ENCODE measurements at places on chromosomes 6 and 20.

DNA sequence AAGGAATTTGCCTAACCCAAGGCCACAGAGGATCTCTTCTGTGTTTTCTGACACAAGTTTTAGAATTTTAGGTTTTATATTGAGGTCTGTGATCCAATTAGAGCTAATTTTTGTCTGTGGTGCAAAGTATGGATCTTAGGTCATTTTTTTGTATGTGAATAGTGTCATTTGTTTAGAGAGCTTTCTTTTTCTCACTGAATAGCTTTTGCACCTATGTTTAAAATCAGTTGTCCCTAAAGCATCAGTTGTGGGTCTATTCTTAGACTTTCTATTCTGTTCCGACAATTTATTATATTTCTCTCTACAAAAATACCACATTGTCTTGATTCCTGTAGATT, 341 bp upstream of the MCM9 start:
- DNase-seq: no peak

- DNase-seq: no peak
These were observed 53.9 kb downstream of the FAM120B start for GRCh38 chr6:170360476-170360875.

DNA sequence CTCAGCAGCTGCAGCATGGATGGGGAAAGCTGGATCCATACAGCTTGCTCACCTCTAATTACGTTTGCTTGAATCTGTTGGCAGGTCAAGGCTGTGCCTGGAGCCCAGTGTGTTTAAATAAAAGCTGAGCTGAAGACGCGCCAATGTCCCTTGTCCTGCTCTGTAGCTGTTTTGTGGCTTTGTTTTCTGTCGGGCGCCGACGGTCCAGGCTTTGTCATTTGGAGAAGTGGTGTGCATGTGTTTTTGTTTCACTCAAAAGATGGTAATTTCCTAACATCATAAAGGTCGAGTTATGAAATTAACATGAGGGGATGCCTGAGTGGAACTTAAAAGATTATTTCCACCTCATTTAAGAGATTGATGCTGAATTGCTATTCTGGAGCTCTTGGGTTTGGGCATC, 107.6 kb downstream of the SLC24A3 start:
- DNase-seq: no peak

- DNase-seq: no peak
These were observed 25.3 kb downstream of the ZNF217 start for GRCh38 chr20:53568351-53568750.

DNA sequence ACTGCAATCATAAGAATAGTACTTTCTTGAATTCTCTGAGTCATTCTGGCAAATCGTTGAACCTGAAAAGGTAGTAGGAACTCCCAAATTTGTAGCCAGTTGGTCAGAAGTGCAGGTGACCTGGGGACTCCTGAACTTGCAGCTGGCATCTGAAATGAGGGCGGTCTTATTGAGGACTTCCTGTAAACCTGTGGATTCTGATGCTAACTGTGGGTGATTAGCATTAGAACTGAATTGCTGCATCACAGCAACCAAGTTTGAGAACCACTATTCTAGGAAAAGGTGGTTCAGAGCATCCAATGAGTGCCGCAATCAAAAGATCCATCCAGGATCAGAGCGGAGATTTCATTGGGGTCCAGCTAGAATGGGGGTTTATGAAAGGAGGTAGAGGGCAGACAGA, 50.2 kb upstream of the UTRN start:
- DNase-seq: no peak

DNA sequence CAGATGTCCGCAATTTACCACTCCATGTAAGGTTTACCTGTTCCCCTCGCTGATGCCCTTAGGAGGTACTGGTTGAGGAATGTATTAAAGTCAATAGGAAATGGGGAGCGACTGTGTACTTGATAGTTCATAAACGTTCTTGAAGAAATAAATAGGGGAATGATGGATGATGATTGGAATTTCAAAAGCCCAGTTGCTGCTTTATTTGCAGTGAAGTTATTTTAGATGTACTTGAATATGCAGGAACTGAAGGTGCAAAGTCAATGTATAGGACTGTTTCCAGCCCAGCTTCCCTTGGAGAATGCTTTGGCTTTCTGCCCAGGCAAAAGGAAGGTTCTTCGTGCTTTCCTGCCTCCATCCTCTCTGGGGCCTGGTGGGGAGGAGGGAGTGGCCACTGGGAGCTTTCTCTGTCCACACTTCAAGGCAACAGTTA, 19.8 kb downstream of the ADGRF5 start:
- DNase-seq: no peak

DNA sequence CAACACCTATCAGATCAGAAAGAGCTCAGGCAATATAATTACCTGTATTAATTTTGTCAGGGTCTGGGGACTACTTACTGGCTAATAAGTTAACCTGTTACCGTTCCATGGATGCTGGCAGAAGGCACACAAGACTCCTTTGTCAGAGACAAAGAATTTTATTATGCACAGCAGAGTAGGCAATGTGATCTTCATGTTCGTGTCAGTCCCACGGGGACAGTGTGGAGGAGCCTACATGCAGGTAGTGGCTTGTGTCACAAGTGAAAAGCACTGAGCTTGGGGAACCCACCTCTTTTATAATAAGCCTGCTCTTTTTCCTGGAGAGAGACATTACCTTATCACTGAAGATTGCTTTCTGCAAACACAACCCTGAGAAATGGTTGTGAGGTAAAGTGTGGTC, 96.9 kb downstream of the CD164 start:
- DNase-seq: no peak

DNA sequence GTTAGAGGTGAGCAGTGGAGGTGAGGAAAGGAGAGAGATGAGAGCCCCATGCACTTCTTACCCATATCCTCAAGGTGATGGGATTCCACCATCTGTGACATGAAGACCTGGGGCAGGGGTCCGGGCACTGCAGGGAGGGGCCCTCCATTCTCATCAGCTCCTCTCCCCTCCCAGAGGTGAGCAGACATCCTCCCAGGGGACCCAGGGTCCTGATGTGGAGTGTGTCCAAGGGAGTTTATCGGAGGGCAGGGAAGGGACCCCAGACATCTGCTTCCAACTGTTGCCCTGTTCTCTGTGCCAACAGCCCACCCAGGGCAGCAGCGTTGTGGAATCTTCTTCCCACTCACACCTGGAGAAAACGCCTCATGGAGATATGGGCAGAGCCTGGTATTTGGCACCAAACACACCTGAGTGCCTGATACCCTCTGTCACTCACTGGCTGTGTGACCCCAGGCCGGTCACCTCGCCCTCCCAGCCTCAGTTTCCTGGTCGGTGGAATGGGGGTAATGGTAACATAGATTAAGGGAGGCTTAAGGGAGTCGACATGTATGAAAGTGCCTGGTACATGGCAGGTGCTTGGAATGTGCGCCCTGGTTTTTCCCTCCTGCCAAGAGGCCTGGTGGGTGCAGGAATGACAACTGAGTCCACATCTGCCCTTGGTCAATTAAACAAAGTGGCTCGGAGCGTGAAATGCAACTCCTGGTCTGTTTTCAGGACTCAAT, 227.9 kb downstream of the PREX1 start:
- DNase-seq: peak; percentile 12

GRCh38 chr6:48280035-48280620, 169.1 kb upstream of the PTCHD4 start:
- no peak for DNase-seq

DNA sequence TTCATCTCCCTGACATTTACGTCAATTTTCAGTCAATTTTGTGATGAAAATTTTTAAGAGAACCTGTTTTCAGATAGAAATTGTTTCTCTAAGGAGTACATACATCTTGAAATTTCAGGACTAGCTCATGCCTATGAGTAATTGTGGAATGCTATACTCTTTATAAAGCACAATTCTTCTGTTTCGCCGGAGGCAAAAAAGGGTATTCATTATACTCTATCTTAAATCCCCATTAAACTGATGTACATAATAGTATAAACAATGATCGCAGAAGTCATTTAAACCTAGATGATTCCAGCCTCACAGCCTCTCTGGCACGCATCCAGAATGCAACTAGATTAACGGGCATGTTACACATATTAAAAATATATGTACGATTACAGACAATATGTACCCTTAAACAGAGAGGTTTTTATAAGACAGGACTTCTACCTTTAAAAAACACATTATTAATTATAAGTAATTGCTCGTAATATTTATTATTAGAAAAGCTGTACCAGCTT, 62.6 kb downstream of the NRSN1 start:
- no peak for DNase-seq

DNA sequence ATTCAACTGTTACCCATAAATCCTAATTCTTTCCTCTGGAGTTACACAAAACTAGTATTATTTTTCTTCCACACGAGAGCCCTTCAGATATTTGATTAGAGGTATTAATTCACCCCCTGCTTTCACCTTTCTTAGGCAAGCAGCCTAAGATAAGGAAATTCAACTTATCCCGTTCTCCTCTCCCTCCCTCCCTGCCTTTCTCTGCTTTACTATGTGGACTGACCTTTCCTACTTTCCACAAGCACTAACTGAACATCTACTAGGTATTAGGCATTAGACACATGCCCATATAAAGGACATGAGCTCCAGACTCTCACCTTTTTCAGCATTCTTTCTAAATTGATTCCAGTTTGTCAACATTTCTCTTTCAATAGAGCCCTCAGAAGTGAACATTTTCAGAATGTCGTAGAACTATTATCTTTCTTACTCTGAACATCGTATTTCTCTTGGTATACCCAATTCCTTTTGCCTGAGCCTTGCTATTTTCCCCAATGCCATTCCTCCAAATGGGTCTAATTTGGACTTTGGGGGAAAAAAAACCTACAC, 16.5 kb downstream of the ELOVL2 start:
- no peak for DNase-seq

DNA sequence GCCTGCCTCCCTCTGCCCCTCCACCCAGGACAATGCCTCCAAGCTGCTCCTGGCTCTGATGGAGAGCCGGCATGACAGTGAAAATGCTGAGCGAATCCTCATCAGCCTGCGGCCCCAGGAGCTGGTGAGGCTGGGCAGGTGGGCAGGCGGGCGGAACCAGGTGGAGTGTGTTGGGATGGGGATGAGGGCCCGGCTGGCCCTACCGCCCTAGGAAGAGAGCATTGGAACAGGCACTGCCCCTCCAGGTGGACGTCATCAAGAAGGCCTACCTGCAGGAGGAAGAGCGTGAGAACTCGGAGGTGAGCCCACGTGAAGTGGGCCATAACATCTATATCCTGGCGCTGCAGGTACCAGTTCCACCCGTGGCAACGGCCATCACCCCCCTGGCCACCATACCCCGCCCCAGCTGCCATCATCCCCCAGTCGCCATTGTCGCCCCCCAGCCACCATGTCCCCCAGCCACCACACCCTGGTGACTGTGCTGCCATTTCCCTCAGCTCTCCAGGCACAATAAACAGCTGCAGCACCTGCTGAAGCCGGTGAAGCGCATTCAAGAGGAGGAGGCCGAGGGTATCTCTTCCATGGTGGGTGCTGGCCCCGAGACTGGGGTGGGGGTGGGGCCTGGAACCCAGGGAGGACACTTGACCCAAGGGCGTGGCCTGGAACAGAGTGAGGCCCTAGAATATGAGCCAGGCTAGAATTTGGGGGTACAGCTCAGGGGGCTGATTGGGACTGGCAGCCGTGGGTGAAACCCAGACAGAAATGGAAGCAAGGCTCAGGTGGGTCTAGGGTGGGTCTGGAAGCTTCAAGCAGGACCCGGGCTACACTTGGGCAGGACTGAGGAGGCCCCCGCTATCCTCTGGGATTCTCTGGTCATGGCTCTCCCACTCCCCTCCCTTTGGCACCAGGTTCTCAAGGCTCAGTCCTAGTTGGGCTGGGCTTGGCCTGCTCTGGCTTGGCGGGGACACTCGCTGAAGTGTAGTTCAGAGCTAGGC, 24.2 kb downstream of the UQCC2 start:
- no peak for DNase-seq

- DNase-seq: no peak
These were observed 411.7 kb upstream of the SOX4 start for GRCh38 chr6:21181866-21182265.

GRCh38 chr20:49915380-49916145, at the start of gene SPATA2:
Gene SPATA2 (minus strand): TSS chr20:49915529. CDS start chr20:49908490, 7,039 bp downstream.
- peak; percentile 97 for DNase-seq

DNA sequence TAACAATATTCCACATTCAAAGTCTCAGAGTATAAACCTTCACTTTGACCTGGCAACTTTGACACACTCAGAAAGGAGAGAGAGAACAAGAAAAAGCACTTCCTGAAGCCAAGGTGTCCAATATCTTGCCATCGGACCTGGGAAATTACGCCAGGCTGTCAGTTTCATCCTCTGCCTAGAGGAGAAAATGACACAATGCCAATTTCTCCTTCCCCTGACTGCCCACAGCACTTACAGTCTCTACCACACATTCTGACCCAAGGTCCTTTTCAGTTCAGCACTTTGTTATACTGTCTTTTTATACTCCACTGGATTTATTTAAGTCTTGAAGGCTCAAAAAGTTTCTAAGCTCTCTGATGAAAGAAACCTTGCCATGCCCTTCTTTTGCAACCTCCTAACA, 250.4 kb downstream of the GMPR start:
- DNase-seq: no peak

DNA sequence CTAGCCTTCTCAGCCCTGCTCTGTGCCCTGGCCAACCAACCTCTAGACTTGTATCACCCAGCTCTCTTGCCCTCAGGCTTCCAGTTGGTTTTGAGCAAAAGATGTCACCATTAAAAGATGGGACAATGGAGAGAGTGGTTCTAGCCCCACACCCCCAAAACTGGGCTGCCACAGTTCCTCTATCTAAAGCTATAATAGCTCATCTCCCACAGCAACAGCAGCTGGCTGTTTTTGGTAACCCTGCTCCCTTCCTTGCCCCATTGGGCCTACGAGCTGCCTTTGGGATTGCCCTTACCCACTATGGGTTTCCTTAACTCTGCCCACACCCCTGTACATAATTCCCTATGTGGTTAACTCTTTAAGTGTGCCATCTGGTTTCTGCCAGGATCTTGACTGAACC, 7.6 kb upstream of the SRSF3 start:
- DNase-seq: no peak

DNA sequence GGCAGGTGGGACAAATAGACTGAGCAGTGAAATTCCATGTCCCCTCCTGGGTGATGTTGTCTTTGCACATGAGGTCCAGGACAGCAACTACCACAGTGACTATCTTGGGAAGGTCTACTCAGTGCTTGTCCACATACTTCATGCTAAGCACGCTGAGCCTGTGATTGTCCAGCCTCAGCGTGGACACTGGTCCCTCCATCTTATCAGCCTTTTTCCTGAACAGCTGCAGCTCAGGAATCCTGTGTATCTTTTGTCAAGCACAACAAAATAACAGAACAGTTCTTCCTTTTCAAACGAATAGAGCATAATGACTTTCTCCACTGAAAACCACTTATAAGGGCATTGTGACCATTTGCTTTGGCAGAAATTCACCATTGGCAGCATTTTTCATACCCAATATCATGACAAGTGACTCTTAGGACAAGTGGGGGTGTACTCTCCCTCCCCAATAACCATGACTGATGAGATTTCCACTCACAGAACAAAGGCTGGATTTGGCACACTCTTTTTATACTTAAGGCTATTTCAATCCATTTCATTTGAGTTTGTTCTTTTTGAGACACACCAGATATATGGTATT, 90.3 kb downstream of the FYN start:
- no peak for DNase-seq

Data from left colon (tissue), 2 donors.